ENCODE measurements at places on chromosomes 2 and 18. TPM values are rescaled to one million over a fixed set of nuclear protein-coding genes. Genes with fewer than 3 reads are reported as not detected.

The ITPRID2 gene
- 83.0 TPM for total RNA-seq

The ROCK1 gene
- total RNA-seq = 31.1 TPM

The SFT2D3 gene
- total RNA-seq = 6.0 TPM

The REG3A gene
- not detected for total RNA-seq

The COA5 gene
- 29.1 TPM for total RNA-seq

The ESCO1 gene
- total RNA-seq = 11.9 TPM

The REL gene
- total RNA-seq = 3.2 TPM

The NYAP2 gene
- not detected for total RNA-seq

GRCh38 chr18:67151366-67151765, 365.2 kb downstream of the DSEL start:
- no peak for DNase-seq

DNA sequence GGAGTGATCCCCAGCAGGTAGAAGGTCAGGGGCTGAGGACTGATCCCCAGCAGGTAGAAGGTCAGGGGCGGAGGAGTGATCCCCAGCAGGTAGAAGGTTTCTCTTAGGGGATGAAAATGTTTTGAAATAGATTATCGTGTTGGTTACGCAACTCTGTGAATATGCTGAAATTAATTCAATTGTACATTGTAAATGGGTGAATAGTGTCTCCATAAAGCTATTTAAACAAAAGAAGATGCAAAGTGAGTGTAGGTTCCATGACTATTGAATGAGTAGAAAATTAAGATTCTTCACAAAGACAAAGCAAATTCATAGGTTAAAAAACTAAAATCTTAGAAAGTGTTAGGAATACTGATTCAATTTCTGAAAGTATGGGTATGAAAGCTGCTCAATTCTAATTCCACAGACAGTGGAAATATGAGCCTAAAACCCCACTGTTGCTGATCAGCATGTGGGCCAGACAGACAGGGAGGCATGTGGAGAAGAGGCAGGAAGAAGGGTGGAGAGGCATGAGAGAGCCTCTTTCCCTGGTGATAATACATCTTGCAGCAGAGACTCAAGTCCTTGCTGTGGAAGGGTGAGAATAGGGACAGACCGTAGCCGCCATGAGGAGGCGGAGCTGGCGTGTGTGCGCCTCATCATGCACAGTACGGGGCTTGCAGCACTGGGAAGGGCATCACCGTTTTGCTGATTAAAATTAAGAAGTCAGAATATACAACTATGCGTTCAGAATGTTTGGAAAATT, 85.9 kb upstream of the NFATC1 start:
- DNase-seq = no peak

DNA sequence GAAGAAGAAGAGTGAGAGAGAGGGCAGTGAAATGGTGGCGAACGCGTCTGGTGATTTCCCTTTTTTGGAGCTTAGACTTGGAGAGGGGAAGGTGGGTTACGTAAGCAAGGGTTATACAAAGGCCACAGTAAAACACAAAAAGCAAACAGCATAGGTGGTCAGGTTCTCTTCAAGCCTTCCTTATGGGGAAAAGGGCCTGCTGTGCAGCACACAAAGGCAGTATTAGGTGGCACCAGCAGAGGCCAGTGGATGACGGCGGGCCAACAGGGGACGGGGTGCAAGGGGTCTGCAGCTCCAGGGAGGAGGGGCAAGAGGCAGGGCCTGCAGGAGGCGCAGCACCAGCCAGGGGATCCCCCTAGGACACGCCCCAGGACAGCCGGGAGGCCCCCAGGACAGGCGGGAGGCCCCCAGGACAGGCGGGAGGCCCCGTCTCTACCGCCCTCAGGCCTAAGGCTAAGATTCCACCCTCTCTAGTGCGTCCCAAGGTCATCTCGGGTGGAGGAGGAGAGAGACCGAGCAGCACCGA, 32.6 kb upstream of the NPC1 start:
- DNase-seq = no peak

DNA sequence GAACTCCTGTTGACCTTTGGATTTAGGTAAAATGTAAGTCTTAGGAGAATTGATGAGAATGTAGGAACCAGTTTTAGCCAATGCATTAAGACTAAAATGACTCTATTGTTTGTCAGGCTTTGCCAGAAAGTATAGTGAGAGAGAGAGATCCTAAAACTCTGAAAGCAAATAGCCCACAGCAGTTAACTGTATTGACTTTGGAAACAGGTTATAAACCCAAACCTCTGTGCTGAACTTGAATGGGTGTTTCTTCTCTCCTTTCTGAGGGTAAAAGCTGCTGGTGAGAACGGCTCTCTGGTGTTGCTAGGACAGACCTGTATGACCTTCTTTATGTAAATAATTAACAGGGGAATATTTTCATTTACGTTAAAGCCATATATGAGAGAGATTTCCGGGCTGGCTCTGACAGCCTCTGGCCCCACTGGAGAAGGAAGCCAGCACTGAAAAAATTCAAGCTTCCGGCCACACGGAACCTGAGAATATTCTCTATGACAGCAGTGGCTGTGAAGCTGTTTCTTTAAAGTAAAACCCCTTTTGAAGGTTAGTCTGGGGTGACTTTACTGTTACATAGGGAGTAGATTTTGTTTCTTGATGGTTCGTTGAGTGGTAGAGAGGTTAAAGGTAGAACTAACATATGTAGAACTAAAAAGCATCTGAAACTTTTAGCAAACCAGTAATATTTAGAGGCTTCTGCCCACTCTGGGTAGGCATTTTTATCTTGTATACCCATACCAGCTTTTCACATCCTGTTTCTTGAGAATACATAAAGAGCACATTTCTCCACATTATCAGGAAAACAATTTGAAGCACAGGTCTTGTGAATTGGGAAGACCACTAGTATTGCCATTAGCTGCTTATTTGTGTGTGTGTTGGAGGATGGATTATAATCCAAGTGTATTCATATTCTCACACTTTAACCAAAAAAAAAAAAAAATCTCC, 123.8 kb downstream of the SPTBN1 start:
- no peak for DNase-seq

- no peak for DNase-seq
Observed at GRCh38 chr2:25340181-25340921, 1.4 kb downstream of the DNMT3A start.

DNA sequence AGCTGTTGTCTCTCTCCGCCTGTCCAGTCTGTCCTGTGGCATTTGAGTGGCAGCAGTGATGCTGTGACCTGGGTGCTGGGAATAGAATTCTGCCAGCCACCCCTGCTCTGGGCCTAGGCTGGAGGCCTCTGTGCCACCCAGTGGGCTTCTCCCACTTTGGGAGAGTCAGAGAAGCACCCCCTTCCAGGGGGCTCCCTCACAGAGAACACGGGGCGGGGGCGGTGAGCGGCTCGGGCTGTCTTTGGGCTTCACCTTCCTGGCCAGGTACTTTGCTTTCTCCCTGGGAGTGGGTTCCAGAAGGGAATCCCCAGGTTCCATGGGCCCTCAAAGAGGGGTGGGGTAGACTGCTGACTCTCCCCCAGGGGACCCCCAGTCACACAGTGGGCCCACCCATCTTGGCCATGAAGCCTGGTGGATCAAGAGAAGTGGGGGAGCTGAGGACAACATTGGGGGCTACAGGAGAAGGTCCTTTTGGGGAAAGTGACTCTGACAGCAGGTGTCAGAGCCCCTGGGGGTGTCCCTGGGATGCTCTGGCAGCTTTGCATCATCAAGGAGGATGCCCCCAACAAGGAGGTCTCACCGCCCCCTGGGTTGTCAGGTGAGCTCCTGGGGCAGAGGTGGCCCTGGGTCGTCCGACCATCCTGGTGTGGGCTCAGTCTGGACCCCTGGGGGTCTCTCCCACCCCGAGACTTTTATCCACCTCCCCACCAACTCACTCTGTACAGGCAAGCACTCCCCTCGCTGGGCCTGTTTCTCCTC, 18.8 kb upstream of the BOK start:
- DNase-seq = no peak

DNA sequence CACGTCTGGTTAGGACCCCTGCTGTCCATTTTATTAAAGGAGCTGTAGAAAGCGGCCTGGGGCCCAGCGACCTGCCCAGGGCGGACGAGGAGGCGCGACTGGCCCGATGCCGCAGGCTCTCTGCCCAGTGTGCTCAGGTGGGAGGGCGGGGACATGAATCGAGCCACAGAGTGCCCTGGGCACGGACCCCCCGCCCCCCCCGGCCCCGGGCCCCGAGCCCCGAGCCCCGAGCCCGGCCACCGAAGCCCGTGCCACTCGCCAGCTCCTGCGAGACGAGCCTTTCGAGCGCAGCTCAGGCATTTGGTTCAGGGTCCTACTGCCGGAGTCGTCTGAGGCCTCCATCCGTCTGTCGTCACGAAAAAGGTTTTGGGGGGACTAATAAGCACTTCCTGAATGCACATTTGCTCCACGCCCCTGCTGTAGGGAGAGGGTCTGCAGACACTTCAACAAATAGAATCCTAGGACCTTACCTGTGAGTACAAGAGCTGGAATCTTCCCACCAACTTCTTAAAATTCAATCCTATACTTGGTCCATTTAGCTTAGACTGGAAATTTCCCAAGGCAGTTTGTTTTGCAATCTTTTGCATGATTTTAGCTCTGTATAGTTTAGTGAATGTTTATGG, 602 bp upstream of the ADAM17 start:
- DNase-seq = peak; percentile 32

DNA sequence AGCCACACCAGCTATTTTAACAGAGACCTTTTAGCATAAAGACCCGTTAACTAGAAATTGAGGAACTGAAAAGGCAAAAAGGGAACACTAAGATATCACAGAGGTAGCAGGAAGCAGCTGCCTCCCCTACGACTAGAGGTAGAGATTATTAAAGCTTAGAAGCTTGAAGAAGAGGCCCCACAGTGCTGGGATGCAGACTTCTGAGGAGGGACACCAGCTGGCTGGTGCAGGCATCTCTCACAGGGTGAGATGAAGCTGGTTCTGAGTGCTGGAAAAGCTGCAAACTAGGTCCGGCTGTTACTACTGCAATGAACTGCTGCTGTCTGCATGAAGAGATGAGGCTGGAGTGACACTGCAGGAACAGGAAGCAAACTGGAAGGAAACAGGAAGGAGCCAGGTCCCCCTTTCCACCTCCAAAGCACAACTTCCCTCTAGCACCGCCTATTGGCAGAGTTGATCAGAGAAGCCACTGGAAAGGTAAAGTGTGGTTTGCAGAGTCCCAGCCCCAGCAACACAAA, 61.2 kb upstream of the MRPS9 start:
- peak; percentile 1 for DNase-seq

DNA sequence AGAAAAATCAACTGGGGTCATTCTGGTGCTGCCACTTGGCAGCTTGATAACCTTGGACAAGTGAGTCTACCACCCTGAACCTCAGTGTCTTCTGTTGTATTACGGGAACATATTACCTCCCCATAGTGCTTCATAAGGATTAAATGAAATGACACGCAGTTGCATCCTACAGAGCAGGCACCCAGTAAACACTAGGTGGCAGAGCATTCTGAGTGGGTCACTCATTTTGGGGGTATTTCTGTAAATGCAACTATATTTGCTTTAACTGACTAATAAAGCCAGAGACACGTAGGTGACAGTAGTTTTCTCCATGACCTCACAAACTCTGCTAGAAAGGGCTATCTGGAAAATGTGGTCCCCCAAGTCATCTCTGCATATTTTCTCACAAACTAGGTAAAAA, 4.7 kb downstream of the CD226 start:
- no peak for DNase-seq

GRCh38 chr2:37472959-37473358, 128.5 kb downstream of the QPCT start:
- DNase-seq = peak; percentile 82

DNA sequence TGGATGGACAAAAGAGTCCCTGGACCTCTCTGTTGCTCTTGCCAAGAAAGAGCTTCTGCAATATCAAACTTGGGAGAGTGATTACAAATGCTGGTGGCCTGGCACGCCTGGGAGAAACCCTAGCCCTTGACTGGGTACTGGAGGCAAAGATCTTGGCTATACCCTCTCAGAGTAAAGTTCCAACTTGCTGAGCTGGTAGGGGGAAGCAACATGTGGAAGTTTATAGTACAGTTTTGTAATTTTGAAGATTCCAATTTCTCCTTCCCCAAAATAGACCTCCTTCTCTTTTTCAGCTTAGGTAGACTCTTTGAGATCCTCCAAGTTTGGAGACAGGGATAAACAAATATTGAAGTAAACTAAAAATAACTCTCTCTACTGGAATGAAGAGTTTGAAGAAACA, 645.3 kb downstream of the NR4A2 start:
- no peak for DNase-seq

GRCh38 chr18:51162617-51163016, 34.9 kb downstream of the MEX3C start:
- DNase-seq = no peak
